ENCODE measurements at places on chromosomes 11 and 22.

DNA sequence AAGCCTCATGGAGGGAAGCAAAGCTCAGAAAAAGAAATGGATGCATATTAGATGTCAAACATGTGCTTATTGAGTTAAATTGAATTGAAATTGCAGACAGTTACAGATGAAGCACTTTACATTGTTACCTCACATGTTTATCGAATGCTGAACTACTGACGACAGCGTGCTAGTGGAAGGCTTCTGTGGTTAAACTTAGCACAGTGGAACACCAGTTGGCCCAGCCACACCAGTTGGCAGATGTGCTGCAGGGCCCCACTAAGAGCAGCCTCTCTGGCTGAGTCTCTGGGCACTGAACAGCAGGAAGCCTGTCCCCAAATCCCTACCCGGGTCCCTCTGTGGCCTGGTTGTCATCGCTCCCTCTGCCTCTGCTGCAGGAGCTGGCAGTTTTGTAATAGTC is 242.1 kb downstream of the NTM start:
- peak; percentile 17 for DNase-seq

DNA sequence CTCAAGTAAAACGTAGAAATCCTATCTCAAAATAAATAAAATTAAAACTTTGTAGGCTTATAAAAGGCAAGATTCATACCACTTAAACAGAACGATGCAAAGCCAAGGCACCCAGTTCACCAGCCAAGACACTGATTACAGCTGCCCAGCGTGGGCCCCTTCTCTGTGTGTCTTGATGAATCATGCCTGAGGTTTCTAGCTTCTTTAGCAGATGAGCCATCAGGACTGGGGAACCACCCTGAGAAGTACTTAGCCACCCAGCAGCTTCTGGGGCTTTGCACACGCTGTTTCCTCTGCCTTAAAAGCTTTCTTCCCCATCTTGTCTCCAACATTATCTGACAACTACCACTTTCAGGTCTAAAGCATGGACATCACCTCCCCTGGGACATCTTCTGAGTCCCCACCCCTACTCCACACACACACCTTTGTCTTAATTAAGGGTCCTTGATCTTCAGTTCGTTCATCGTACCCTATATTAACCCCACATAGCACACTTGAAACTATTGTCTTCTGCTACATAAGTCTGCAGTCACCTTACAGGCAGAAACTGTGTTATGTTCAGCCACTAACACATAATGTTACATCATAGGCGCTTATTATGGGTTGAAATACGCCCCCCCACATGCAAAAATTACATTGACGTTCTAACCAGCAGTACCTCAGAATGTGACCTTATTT is 8.7 kb upstream of the LAYN start:
- peak; percentile 83 for DNase-seq

DNA sequence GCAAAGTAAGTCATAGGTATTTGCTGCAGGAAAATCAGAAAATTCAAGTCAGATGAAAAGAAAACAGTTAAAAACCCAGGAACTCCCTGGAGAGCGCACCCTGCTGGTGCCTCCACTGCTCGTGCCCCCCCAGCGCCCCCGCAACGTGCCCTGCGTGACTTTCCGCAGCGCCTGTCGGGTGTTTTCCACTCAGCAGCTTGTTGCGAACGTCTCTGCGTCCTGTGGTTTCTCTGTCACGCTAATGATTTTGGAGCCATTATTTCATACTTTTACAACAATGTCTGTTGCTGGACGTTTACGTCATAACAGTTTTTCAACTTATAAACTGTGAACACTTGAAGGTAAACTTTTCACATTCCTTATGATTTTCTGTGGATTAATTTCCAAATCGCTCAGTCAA is 5.0 kb downstream of the CRELD2 start:
- no peak for DNase-seq

GRCh38 chr22:23608583-23608982 is 23.5 kb downstream of the DRICH1 start:
- peak; percentile 20 for DNase-seq

DNA sequence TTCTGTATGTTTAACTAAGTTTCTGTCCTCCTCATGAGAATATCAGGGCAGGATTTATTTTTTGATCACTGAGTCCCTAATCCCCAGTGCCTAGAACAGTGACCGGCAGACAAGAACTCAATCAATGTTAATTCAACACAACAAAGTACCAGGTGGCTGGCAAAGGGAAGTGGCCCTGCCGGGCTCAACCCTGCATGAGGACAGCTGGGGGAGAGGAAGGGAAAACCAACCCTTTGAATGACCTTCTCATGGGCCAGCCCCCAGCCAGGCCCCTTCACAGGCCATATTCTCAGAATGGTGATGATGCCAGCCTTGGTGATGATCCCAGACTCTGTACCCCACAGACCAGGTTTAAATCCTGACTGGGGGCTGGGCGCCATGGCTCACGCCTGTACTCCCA is 1.4 kb upstream of the MFNG start:
- no peak for DNase-seq

DNA sequence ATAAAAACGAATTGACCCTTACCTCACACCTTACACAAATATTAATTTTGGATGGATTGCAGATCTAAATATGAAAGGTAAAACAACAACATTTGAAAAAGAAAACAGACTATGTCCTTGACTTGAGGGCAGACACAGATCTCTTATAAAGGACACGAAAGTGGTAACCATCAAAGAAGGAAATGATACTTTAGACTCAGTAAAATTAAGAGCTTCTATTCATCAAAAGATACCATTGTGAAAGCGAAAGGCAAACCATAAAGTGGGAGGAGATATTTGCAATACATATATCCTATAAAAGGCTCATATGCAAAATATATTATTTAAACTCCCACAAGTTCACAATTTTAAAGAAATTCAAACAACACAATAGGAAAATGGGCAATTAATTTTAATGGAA is 5.0 kb downstream of the HEPACAM start:
- DNase-seq = no peak
